ENCODE measurements at places on chromosomes 6 and 20. TPM values are rescaled to one million over a fixed set of nuclear protein-coding genes. Genes with fewer than 3 reads are reported as not detected.

TRAM2 gene
- 15.9 TPM for total RNA-seq

SIRPG gene
- total RNA-seq, result not detected

AP5S1 gene
- 17.3 TPM for total RNA-seq

LST1 gene
- total RNA-seq, result 8.5 TPM

MUCL3 gene
- not detected for total RNA-seq

CST2 gene
- not detected for total RNA-seq

ACSS2 gene
- 89.4 TPM for total RNA-seq

DNA sequence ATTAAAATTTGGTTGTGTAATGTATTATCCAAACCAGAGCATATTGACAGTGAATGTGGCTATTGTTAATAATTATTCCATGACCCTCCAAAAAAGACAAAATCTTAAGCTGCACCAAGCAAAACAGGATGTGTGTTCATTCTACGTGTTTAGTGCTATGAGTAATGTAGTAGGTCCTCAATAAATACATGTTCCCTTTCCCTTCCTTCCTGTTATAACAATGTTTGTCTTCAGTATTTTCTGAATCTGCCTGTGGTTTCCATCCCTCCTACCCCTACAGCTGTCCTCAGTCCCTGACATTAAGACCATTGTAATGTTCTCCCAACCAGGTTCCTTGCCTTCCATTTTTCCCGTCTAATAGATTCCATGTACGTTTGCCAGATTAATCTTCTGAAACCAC lies 163.8 kb downstream of the AIG1 start:
- DNase-seq, result no peak
- peak overlapping the region; percentile 58 for H3K27ac ChIP-seq
- no peak overlapping the region for H3K4me3 ChIP-seq
- no peaks in the 10 kb centered on the region for H3K4me1 ChIP-seq
- H3K36me3 ChIP-seq, result no peaks in the 10 kb centered on the region

- H3K27ac ChIP-seq, result no peak overlapping the region
- no peaks in the 10 kb centered on the region for H3K4me1 ChIP-seq
- no peaks in the 10 kb centered on the region for H3K36me3 ChIP-seq
- DNase-seq, result no peak
These were observed 4.7 kb upstream of the SLC17A4 start for GRCh38 chr6:25749837-25750236.

GRCh38 chr20:25073544-25073943 lies 8.4 kb downstream of the VSX1 start:
- no peaks in the 10 kb centered on the region for H3K36me3 ChIP-seq
- H3K27ac ChIP-seq, result no peak overlapping the region
- H3K27me3 ChIP-seq, result peaks cover 3% of the 10 kb centered on the region
- no peak overlapping the region for H3K4me3 ChIP-seq
- no peaks in the 10 kb centered on the region for H3K4me1 ChIP-seq
- peak; percentile 56 for DNase-seq

- H3K4me1 ChIP-seq, result no peaks in the 10 kb centered on the region
- H3K27me3 ChIP-seq, result no peaks in the 10 kb centered on the region
- H3K27ac ChIP-seq, result peak overlapping the region; percentile 96
- peak overlapping the region; percentile 82 for H3K4me3 ChIP-seq
These were observed 3.0 kb downstream of the E2F3 start for GRCh38 chr6:20404641-20405032.

GRCh38 chr6:142631517-142632385 lies 313.2 kb downstream of the HIVEP2 start:
- H3K36me3 ChIP-seq, result no peaks in the 10 kb centered on the region
- no peak overlapping the region for H3K27ac ChIP-seq

GRCh38 chr6:127343809-127344659 lies 625 bp upstream of the ECHDC1 start:
- H3K4me3 ChIP-seq, result peak overlapping the region; percentile 65
- H3K27me3 ChIP-seq, result no peaks in the 10 kb centered on the region
- no peak for DNase-seq

GRCh38 chr20:45354423-45355208 lies 6.4 kb upstream of the SDC4 start:
- no peaks in the 10 kb centered on the region for H3K27me3 ChIP-seq
- DNase-seq, result no peak
- H3K27ac ChIP-seq, result peak overlapping the region; percentile 94
- no peak overlapping the region for H3K4me3 ChIP-seq

DNA sequence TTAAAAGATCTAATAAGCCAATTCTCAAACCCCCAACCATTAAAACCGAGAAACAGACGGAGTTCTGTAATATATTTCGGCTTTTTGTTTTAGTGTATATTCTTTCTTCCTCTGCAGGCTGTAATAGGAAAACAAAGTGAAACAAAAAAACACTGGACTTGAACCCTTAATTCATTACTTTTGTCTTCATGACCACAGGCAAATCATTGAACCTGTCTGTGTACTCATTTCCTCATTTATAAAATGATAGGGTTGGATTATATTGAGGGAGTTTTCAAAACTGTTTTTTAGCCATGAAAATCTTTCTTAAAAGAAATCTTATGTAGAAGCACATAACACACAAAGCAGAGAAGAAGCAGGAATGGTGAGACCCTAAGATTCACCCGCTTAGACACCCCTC lies 278.8 kb downstream of the CD83 start:
- no peaks in the 10 kb centered on the region for H3K27me3 ChIP-seq
- no peaks in the 10 kb centered on the region for H3K36me3 ChIP-seq
- no peak overlapping the region for H3K4me3 ChIP-seq
- no peaks in the 10 kb centered on the region for H3K4me1 ChIP-seq

DNA sequence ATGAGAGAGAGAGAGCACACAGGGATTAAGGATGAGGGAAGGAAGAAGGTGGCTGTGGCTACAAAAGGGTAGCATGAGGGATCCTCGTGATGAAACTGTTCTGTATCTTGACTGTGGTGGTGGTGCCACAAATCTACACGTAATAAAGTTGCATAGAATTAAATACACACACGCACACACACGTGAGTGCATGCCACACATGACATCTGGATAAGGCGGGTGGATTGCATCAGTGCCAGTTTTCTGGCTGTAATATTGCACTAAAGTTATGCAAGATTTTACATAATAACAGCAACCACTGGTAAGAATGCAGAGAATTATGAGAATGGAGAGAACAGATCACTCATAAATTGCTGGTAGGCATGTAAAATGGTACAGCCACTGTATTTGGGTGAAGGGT lies 16.9 kb upstream of the STK35 start:
- H3K36me3 ChIP-seq, result no peaks in the 10 kb centered on the region
- H3K27ac ChIP-seq, result no peak overlapping the region
- H3K4me3 ChIP-seq, result no peak overlapping the region
- H3K27me3 ChIP-seq, result no peaks in the 10 kb centered on the region
- no peaks in the 10 kb centered on the region for H3K4me1 ChIP-seq
- DNase-seq, result no peak

GRCh38 chr6:56643379-56644089 lies 845 bp upstream of the DST start:
- H3K27ac ChIP-seq, result peak overlapping the region; percentile 12
- no peaks in the 10 kb centered on the region for H3K27me3 ChIP-seq
- H3K4me1 ChIP-seq, result peaks cover 24% of the 10 kb centered on the region
- H3K36me3 ChIP-seq, result peaks cover 44% of the 10 kb centered on the region
- H3K4me3 ChIP-seq, result no peak overlapping the region
- no peak for DNase-seq

GRCh38 chr6:39841291-39841690 lies 49.1 kb downstream of the DAAM2 start:
- H3K4me3 ChIP-seq, result no peak overlapping the region
- H3K4me1 ChIP-seq, result no peaks in the 10 kb centered on the region
- H3K36me3 ChIP-seq, result no peaks in the 10 kb centered on the region
- no peak overlapping the region for H3K27ac ChIP-seq

DNA sequence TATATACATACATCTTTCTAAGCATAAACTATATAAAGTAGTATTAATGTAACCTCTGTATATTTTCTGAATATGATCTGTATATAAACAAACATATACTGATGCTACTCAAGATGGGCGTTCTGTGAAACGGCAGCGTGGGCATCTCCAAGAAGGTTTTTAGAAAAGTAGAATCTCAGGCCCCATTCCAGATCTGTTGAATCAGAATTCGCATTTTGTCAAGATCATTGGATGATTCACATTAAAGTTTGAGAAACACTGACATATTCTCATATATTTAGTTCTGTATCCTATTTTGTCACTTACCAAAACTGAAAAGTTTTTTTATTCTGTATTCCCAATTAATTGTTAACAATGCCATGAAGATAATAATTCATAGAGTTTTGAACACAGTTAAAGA lies 5.5 kb downstream of the C6orf141 start:
- no peak overlapping the region for H3K4me3 ChIP-seq
- no peaks in the 10 kb centered on the region for H3K36me3 ChIP-seq
- DNase-seq, result no peak
- peaks cover 2% of the 10 kb centered on the region for H3K4me1 ChIP-seq

GRCh38 chr20:56422076-56422823 lies 10.2 kb downstream of the CASS4 start:
- H3K4me3 ChIP-seq, result no peak overlapping the region
- DNase-seq, result no peak
- H3K27ac ChIP-seq, result no peak overlapping the region
- H3K36me3 ChIP-seq, result no peaks in the 10 kb centered on the region
- no peaks in the 10 kb centered on the region for H3K27me3 ChIP-seq

- no peak for DNase-seq
- H3K36me3 ChIP-seq, result no peaks in the 10 kb centered on the region
- no peak overlapping the region for H3K4me3 ChIP-seq
- no peaks in the 10 kb centered on the region for H3K27me3 ChIP-seq
- no peaks in the 10 kb centered on the region for H3K4me1 ChIP-seq
These were observed 382.7 kb downstream of the THBS2 start for GRCh38 chr6:168870982-168871381.

GRCh38 chr6:105808571-105808970 lies 277.6 kb upstream of the PRDM1 start:
- H3K36me3 ChIP-seq, result no peaks in the 10 kb centered on the region
- DNase-seq, result no peak
- no peaks in the 10 kb centered on the region for H3K27me3 ChIP-seq
- H3K4me3 ChIP-seq, result no peak overlapping the region
- peaks cover 18% of the 10 kb centered on the region for H3K4me1 ChIP-seq
- no peak overlapping the region for H3K27ac ChIP-seq

GRCh38 chr20:2742431-2742830 lies 49.9 kb downstream of the EBF4 start:
- no peaks in the 10 kb centered on the region for H3K27me3 ChIP-seq
- no peak overlapping the region for H3K27ac ChIP-seq
- DNase-seq, result peak; percentile 34
- H3K4me1 ChIP-seq, result no peaks in the 10 kb centered on the region

- H3K36me3 ChIP-seq, result peaks cover 19% of the 10 kb centered on the region
- H3K27ac ChIP-seq, result peak overlapping the region; percentile 63
- no peaks in the 10 kb centered on the region for H3K27me3 ChIP-seq
These were observed 27.2 kb downstream of the UBE2V1 start for GRCh38 chr20:50085481-50086365.

GRCh38 chr6:50681213-50681824 lies 32.0 kb upstream of the TFAP2D start:
- no peak for DNase-seq
- no peak overlapping the region for H3K27ac ChIP-seq
- H3K36me3 ChIP-seq, result no peaks in the 10 kb centered on the region
- no peak overlapping the region for H3K4me3 ChIP-seq

DNA sequence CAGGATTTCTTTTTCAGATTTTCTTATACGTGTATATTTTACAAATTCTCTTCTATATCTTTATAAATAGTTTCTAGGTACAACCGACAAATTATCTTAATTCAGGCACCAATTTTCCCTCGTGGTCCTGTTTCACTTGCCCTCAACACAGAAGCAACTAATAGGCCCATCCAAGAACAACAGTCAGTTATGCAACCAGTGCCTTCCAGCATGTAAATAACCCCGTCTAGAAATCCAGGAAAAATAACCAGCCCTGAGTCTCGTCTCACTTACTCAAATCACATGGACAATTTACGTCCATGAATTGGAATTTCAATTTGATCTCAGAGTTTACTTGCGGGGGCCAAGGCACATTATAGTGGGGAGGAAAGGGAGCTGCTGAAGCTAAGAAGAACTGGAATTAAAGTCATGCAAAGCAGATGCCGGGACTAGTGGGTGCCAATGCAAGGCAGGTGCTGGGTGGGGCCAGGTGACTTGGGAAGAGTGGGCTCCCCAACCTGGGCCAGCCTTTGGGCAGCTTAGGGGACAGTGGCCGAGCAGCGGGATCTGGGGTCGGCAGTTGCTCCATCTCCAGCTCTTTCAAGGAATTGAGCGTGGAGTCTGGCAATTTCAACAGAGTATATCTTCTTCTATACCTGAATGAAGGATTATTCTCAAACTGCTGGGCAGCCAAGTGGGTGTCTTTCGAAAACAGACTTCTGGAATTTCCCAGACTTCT lies 121.7 kb downstream of the EDN3 start:
- no peak overlapping the region for H3K4me3 ChIP-seq
- no peaks in the 10 kb centered on the region for H3K27me3 ChIP-seq
- no peak for DNase-seq
- no peaks in the 10 kb centered on the region for H3K36me3 ChIP-seq
- H3K27ac ChIP-seq, result no peak overlapping the region
- H3K4me1 ChIP-seq, result no peaks in the 10 kb centered on the region

DNA sequence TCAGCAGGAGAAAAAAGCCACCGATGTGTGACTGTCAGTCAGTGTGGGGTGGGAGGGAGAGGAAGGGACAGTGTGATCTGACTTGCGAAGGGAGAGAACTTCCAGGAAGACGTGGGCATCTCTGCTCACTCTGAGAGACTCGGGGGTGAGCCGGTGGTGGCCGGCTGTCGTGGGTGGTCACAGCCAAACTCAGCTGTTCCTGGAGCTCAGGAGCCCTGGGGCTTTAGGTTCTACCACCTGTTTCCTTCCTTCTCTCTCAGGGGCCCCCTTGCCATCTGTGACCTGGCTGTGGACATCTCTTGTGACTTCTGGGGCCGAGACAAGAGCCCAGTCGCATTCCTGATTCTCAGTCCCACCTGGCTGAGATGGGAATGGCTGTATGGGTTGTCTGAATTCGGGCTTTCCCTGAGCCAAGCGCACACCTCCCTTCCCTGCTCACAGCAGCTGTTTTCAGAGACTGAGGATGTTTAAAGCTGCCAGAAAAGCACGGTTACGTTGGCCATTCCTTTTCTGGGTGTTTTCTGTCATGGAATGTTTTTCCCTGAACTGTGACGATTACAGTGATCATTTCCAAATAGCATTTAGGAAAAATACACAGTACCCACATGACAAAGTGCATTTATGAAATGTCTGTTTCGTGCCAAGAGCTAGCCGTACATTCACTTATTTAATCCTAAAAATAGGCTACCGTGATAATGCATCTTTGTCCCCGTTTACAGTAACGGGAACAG lies 36.5 kb downstream of the SYNJ2 start:
- no peaks in the 10 kb centered on the region for H3K27me3 ChIP-seq
- no peak for DNase-seq
- no peaks in the 10 kb centered on the region for H3K36me3 ChIP-seq
- peak overlapping the region; percentile 40 for H3K27ac ChIP-seq
- no peak overlapping the region for H3K4me3 ChIP-seq
- no peaks in the 10 kb centered on the region for H3K4me1 ChIP-seq
